ENCODE measurements at places on chromosomes 16 and 17. TPM values are rescaled to one million over a fixed set of nuclear protein-coding genes. Genes with fewer than 3 reads are reported as not detected.

KRTAP3-2 gene
- not detected for total RNA-seq

MEFV gene
- 0.66 TPM for total RNA-seq

TMEM98 gene
- 31.5 TPM for total RNA-seq

TBC1D3C gene
- total RNA-seq, result not detected

SLC38A7 gene
- total RNA-seq, result 12.9 TPM

IRF8 gene
- 15.3 TPM for total RNA-seq
